ENCODE measurements at places on chromosomes 3 and 15.

DNA sequence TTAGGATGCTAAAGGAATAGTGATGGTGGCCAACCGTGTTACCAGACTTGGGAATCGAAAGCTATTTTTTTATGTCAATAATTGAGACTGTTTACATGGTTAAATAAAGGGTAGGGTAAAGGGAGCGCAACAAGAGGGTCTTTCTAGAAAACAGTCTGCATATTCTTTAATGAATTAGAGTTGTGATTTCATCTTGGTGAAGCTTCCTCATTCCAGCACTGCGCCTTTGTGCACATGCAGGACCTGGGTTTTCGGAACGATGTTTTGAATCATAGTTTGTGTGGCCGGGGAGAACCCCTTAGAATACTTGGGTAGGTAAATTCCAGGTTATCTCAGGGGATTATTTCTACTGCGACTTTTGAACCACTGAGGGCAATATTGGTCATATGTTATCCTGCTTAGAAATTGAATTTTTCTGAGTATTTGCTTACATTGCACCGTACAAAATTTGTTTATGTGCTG lies 1.3 kb downstream of the PIK3CA start:
- no peak for DNase-seq

DNA sequence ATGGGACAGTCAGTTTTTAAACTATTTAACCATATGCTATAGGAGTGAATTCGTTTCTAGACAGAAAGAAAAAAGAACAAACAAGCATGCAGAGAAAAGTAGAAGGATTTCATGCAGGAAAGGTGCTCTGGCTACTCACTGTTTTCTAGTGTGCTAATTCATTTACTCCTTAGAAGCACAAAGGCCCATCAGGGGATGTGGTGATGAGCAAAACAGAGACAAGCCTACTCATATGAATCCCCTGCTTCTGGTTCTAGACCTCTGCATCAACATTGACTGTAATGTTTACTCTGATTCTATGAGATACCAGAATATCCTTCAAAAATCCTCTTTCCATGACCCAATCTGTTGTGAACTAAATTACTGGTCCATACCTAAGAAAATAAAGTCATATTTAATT lies 801.9 kb downstream of the PLOD2 start:
- DNase-seq, result no peak

GRCh38 chr3:109356442-109357155 lies 19.3 kb upstream of the DPPA4 start:
- no peak for DNase-seq

GRCh38 chr3:195269375-195270078 lies 1.4 kb downstream of the XXYLT1 start:
- no peak for DNase-seq

DNA sequence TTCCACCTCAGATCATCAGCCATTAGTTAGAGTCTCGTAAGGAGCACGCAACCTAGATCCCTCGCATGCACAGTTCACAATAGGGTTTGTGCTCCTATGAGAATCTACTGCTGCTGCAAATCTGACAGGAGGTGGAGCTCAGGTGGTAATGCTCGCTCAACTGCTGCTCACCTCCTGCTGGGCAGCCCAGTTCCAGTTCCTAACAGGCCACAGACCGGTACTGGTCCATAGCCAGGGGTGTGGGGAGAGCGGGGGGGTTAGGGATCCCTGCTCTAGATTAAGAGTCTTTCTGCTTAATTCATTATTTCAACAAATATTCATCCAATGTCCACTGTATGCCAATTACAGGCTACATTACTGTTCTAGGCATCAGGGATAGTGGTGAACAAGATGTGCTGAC lies 170.4 kb upstream of the KBTBD8 start:
- no peak for DNase-seq

GRCh38 chr3:132800958-132801357 lies 78.7 kb upstream of the NPHP3 start:
- peak; percentile 15 for DNase-seq

All from SJCRH30 (cell line).